ENCODE measurements at places on chromosomes 6 and 20. TPM values are rescaled to one million over a fixed set of nuclear protein-coding genes. Genes with fewer than 3 reads are reported as not detected.
A peak's percentile ranks its signal among the peaks of the same experiment; 100 is the strongest.

GRCh38 chr6:144413418-144413817, 128.3 kb downstream of the UTRN start:
- no peaks in the 10 kb centered on the region for H3K27me3 ChIP-seq
- H3K27ac ChIP-seq: no peak overlapping the region
- no peaks in the 10 kb centered on the region for H3K36me3 ChIP-seq
- no peak overlapping the region for H3K4me3 ChIP-seq
- H3K4me1 ChIP-seq: peaks cover 7% of the 10 kb centered on the region

GRCh38 chr6:5529015-5529414, 267.7 kb downstream of the FARS2 start:
- no peak for DNase-seq
- no peak overlapping the region for H3K4me3 ChIP-seq
- H3K36me3 ChIP-seq: no peaks in the 10 kb centered on the region
- no peak overlapping the region for H3K27ac ChIP-seq
- peaks cover 6% of the 10 kb centered on the region for H3K4me1 ChIP-seq

DNA sequence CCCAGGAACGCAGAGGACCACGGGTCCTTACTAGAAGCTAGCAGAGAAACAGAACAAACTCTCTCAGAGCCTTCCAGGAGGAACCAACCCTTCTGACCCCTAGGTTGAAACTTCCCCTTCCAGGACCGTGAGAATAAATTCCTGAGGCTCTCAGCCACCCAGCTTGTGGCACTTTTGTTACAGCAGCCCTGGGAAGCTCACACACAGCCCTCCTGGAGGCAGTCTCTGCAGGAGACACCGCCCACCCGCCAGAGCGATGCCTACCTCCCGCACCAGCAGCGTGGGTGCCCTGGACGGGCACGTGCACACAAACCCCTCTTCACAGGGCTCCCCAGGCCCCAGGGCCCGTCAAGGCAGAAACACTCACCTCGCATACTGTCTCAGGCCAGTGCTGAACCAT, 4.2 kb downstream of the RNASET2 start:
- H3K36me3 ChIP-seq: peaks cover 4% of the 10 kb centered on the region
- no peaks in the 10 kb centered on the region for H3K27me3 ChIP-seq
- no peak overlapping the region for H3K27ac ChIP-seq
- peaks cover 34% of the 10 kb centered on the region for H3K4me1 ChIP-seq

DNA sequence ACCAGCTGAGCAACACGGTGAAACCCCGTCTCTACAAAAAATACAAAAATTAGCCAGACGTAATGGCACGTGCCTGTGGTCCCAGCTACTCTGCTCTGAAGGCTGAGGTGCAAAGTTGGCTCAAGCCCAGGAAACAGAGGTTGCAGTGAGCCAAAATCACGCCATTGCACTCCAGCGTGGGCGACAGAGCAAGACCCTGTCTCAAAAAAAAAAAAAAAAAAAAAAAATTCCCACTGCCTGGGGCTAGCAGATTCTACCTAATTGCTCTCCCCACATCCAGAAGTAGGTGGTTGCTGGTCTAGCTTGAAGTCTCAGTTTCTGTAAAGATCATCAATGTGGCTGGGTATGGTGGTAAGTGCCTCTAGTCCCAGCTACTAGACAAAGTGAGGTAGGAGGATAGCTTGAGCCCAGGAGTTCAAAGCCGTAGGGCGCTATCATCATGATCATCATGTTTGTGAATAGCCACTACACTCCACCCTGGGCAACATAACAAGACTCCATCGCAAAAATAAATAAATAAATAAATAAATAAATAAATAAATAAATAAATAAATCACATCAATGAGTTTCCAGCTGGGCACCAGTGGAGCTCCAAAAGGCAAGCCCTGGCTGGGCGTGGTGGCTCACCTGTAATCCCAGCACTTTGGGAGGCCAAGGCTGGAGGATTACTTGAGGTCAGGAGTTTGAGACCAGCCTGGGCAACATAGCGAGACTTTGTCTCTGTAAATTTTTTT, 6.3 kb upstream of the AP5S1 start:
- no peak overlapping the region for H3K4me3 ChIP-seq
- H3K4me1 ChIP-seq: peaks cover 51% of the 10 kb centered on the region

GRCh38 chr20:19114410-19114809, 98.0 kb upstream of the SLC24A3 start:
- no peaks in the 10 kb centered on the region for H3K36me3 ChIP-seq
- no peak for DNase-seq
- no peak overlapping the region for H3K27ac ChIP-seq
- H3K4me3 ChIP-seq: no peak overlapping the region

GRCh38 chr20:58146081-58146745, 82.2 kb downstream of the ANKRD60 start:
- peak; percentile 38 for DNase-seq
- peaks cover 26% of the 10 kb centered on the region for H3K27me3 ChIP-seq
- H3K27ac ChIP-seq: peak overlapping the region; percentile 70
- no peaks in the 10 kb centered on the region for H3K36me3 ChIP-seq

GRCh38 chr20:41089555-41089954, 47.8 kb upstream of the PLCG1 start:
- no peak overlapping the region for H3K4me3 ChIP-seq
- H3K27me3 ChIP-seq: no peaks in the 10 kb centered on the region

- H3K27me3 ChIP-seq: no peaks in the 10 kb centered on the region
- DNase-seq: no peak
- H3K36me3 ChIP-seq: no peaks in the 10 kb centered on the region
- no peak overlapping the region for H3K27ac ChIP-seq
- H3K4me1 ChIP-seq: no peaks in the 10 kb centered on the region
These were observed 598.2 kb upstream of the MAP3K7 start for GRCh38 chr6:91185072-91185471.

DNA sequence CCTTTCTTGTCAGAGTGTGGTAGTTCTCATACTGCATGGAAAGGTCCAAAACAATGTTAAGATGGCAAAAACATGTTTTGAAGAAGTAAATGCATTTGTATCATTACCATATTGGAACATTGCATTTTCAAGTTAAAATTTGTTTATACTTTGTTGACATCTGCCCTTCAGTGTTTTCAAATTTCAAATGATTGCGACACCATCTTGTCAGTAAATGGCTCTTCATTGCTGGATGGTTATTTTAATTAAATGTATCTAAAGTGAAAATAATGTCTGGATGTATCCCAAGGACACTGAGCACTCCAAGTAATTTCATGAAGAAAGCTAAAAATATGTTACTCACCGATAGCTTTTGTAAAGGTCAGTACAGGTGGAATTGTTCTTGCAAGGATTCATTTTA, 761.6 kb downstream of the EYS start:
- no peaks in the 10 kb centered on the region for H3K4me1 ChIP-seq
- H3K27me3 ChIP-seq: no peaks in the 10 kb centered on the region
- H3K36me3 ChIP-seq: no peaks in the 10 kb centered on the region
- no peak overlapping the region for H3K4me3 ChIP-seq

DNA sequence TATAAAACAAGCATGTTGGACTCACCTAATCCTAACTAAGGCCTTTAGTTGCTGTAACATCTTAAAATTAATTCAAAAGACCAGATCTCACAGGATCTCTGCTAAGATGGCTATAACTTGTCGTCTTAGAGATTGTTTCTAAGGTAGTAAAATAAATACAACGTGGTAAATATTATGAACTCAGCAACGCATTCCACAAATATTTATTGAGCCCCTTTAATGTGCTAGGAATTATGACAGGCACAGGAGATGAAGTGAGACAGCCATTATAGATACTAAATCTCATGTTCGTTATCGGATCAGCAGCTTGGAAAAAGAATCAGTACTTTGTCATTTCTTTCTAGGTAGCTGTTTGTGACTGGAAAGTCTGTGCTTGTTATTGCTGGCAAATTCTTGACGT, 20.9 kb upstream of the MCM3 start:
- H3K27me3 ChIP-seq: no peaks in the 10 kb centered on the region
- no peak overlapping the region for H3K4me3 ChIP-seq
- peaks cover 19% of the 10 kb centered on the region for H3K4me1 ChIP-seq

GRCh38 chr20:521860-522259, 21.7 kb downstream of the CSNK2A1 start:
- H3K4me1 ChIP-seq: peaks cover 3% of the 10 kb centered on the region
- DNase-seq: no peak
- no peak overlapping the region for H3K27ac ChIP-seq
- H3K27me3 ChIP-seq: no peaks in the 10 kb centered on the region
- peaks cover 36% of the 10 kb centered on the region for H3K36me3 ChIP-seq

GRCh38 chr6:90302320-90302719, 5.7 kb upstream of the BACH2 start:
- no peak for DNase-seq
- H3K27ac ChIP-seq: no peak overlapping the region
- H3K36me3 ChIP-seq: no peaks in the 10 kb centered on the region

GRCh38 chr20:5614506-5614905, 135.7 kb upstream of the SHLD1 start:
- peaks cover 19% of the 10 kb centered on the region for H3K4me1 ChIP-seq
- H3K27me3 ChIP-seq: no peaks in the 10 kb centered on the region
- H3K36me3 ChIP-seq: no peaks in the 10 kb centered on the region
- DNase-seq: no peak
- no peak overlapping the region for H3K4me3 ChIP-seq

DCDC2 gene
- 0.55 TPM for total RNA-seq
